ENCODE measurements at places on chromosomes 5 and 9.

DNA sequence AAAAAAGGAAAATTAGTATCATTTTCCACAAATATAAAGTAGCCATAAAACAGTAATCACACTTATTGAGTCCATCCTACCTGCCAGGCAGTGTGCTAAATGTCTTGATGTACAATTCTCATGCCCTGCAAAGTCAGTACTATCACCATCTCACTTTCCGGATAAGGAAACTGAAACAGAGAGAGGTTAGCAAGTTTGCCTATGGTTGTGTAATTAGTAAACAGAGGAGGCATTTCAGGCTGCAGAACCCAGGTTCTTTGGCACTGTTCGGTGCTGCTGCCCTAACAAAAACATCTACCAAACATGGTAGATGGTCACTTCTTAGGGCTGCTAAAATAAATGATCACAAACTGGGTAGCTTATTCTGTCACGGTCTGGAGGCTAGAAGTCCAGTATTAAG is 22.6 kb downstream of the PLAC8L1 start:
- DNase-seq = no peak

GRCh38 chr5:72141440-72142355 is 34.4 kb downstream of the MAP1B start:
- DNase-seq = no peak

GRCh38 chr5:158382473-158382872 is 523.5 kb upstream of the CLINT1 start:
- DNase-seq = peak; percentile 62

DNA sequence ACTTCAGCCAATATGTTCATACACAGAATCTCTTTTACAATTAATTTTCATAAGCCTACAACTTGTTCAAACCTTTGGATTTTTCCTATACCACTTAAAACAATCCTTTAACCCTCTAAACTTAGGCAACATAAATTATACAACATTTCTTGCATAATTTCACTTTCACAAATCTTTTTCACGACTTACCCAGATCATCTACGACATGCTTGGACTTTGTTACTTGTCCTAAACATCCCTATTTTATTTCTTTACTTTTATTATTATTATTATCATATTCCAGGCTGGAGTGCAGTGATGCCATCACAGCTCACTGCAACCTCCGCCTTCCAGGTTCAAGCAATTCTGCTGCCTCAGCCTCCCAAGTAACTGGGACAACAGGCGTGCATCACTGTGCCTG is 68.0 kb downstream of the CACNA1B start:
- no peak for DNase-seq

GRCh38 chr9:96318921-96319565 is 17.1 kb upstream of the HSD17B3 start:
- no peak for DNase-seq

DNA sequence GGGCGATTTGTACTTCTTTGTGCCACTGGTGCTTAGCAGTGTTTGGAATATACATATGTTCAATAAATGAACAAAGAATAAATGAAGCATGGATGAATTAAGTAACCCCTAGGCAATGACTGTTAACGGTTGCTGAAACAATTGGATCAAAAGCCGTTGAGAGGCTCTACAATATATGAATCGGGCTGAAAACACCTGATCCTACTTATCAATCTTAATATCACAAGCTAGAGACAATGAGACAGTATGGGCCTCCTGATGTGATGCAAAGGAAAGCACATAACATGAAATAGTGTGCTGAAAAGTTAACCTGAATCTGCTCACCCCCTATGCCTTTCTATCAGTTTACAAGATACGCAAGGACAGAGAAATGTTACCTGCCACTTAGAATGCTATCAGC is 410.3 kb upstream of the RGMB start:
- DNase-seq = no peak

- DNase-seq = no peak
These were observed 124.3 kb upstream of the SLC12A2 start for GRCh38 chr5:127959152-127959764.

DNA sequence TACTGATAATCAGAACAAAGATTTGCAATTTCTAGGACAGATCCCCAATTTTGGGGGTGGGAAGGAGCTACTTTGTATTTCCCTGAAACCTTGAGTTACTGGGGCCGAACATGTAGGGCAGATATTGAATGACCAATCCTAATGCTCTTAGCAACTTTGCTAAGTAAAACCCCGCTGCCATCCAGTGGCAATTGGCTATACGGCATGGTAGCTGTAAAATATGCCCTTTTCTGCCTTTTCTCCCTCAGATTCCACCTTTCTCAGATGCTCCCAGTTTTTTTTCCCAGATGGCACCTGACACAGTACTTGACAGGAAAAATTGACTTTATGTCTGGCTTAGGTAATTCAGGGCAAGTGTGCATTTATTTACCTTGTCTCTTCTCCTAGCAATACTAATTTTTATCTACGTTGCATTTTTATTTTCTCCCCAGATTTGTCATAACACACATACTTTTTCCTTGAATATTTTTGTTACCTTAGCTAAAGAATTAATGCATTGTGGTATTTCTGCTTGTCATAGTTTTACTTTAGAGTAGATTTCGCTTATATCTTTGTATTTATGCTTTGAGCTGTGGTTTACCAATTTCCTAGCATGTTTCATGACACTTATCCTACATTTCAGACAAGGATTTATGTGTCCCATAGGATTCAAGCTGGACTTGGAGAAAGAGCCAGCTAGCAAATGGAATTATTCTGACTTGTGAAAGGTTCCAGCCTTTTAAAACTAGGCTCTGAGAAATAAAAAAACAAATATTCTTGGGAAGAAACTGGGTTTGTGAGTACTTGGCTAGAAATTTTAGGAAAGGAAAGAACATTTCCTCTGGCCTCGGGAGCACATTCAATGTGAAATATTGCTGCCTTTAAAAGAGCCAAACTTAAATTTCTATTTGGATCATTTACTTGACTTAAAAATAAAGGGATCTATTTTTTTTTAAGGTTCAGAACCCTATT is 37.4 kb downstream of the PIK3R1 start:
- DNase-seq = peak; percentile 61

GRCh38 chr5:38603691-38604090 is 47.2 kb upstream of the LIFR start:
- no peak for DNase-seq

DNA sequence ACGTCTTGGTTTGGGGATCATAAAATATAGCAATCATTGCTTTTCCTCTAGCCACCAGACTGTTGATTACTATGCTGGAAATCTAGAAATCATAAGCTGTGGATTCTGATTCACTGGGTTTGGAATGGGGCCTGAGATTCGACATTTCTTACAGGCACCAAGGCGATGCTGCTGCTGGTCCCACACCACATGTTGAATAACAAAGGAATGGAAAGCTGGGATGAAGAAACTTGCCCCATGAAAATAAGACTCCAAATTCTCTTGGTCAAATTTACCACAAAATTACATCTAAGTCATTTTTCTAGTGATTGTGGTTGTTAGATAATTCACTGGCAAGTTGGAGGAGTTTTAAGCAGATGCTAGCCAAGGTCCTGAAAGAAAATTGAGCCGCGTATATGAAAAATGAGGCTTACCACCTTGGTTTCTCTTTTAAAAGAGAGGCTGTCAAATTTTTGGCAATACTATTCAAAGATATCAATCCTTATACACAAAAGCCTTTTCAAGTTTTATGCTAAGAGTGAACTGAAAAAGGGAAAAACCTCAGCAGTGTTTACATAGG is 23.0 kb upstream of the MEIKIN start:
- DNase-seq = no peak

DNA sequence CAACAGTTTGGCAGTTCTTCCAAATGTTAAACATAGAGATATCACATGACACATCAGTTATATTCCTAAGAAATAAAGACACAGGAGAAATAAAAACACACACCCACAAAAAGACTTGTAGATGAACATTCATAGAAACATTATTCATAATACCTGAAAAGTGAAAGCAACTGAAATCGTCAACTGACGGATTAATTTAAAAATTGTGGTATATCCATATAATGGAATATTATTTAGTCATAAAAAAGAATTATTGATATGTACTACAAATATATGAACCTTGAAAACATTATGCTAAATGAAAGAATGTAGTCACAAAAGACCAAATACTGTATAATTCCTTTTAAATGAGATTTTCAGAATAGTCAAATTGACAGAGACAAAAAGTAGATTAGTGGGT is 330.2 kb upstream of the CD180 start:
- DNase-seq = no peak

- peak; percentile 66 for DNase-seq
These were observed 63.9 kb downstream of the C9orf152 start for GRCh38 chr9:110143950-110144545.

- DNase-seq = no peak
These were observed 172.6 kb upstream of the PPP2R2B start for GRCh38 chr5:147051193-147051592.

GRCh38 chr5:66356011-66356565 is 212.0 kb downstream of the SREK1 start:
- no peak for DNase-seq

GRCh38 chr5:143696921-143697320 is 115.0 kb upstream of the HMHB1 start:
- no peak for DNase-seq

DNA sequence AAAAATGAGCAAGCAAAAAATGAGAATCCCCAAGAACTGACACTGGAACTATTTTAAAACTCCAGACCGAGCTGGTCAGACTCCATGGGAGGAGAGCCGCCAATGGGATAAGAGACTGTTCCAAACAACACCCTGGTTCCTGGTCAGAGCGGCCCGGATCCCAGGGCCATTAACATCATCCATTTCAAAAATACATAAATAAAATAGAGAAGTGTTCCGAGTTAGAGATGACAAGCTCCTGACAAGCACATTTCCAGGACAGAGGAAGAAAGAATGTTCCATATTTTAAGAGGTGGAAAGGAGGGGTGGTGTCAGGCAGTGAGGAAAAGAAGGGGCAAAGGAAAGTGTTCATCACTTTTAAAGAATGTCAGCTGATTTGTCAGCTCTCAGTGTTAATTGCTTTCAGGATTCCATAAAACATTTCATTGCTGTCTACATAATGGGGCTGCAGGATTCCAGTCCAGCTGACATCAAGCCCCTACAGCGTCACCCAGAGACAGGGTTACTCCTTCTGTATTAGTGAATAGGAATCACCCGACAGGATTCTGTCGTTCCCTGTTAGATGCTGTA is 202.5 kb upstream of the TRIM32 start:
- DNase-seq = no peak
